Activated naive CD4-positive, alpha-beta T cell treated with Interleukin-2 at 50 U/mL for 16 hours (primary cell): ENCODE measurements at places on chromosomes 12 and 14.

DNA sequence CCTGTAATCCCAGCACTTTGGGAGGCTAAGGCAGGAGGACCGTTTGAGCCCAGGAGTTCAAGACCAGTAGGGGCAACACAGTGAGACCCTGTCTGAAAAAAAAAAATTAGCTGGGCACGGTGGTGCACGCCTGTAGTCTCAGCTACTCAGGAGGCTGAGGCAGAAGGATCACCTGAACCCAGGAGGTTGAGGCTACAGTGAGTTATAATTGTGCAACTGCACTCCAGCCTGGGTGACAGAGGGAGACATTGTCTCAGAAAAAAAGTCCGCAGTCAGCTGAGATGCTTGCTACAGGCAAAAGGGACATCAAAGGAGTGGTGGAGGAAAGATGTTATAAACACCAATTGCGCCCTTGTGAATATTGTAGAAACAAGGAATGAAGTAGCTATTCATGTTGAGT, 77.8 kb downstream of the NDUFA12 start:
- DNase-seq = no peak

DNA sequence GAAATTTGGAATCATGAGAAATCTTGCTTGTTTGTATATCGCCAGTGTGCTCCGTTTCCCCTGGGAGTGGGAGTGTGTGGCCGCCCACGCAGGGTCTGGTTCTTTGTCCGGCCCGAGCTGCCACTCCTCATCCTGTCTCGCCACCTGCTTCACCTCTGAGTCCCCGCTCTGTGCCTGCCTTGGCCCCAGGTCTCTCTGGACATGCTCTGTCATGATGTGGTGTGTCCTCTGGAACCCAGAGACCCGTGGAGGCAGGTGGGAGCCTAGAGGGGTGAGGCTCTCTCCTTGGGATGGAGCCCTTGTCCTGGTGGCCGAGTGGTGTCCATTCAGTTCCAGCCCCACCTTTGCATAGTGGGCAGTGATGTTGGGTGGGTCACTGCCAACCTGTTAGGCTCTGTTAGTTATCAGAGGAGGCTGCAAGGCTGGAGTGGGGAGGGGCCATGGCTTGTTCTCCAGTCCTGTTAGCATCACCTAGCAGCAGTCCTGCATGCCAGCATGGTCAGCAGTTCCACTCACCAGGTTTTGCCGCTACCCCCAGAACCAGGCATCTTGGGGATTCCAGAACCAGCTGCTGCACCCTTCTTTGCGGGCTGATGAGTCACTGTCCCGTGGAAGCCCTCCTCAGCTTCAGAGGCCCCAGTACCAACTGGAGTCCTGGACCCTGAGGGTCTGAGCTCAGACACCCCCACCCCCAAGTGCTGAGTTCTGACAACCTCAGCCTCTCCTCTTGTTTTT, 76.5 kb downstream of the EP400 start:
- DNase-seq = no peak

DNA sequence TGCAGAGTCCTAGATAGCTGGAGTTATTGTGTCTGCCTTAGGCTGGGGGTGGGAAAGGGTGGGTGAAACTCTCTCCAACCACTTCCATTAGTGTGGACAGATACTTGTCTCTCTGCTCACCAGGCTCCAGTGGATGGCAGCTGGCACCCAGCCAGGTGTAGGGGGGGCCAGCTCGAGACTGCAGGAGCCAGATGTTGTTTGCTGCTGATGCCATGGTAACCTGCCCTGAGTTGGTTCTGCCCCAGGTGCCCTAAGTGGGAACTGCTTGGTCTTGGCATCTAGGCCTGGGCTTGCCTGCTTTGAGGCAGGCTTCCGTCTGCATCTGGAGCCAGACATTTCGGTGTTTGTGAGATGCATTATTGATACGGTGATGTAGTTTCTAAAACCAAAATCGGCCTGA, 82.2 kb downstream of the ADCK1 start:
- DNase-seq = no peak

- no peak for DNase-seq
These were observed 28.2 kb downstream of the TSPAN19 start for GRCh38 chr12:85007836-85008235.

DNA sequence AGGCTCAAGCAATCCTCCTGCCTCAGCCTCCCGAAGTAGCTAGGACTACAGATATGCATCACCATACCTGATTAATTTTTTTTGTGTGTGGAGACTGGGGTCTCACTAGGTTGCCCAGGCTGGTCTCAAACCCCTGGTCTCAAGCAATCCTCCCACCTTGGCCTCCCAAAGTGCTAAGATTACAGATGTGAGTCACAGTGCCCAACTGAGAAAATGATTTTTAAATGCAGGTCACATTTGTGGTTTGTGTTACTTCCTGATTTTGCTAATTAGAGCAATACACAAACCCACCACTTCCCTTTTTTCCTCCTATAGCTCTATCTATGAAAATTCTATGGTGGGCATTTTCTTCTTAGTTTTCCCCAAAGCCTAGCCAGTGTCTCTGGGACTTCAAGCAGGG, 45.5 kb upstream of the TMEM263 start:
- DNase-seq = no peak

DNA sequence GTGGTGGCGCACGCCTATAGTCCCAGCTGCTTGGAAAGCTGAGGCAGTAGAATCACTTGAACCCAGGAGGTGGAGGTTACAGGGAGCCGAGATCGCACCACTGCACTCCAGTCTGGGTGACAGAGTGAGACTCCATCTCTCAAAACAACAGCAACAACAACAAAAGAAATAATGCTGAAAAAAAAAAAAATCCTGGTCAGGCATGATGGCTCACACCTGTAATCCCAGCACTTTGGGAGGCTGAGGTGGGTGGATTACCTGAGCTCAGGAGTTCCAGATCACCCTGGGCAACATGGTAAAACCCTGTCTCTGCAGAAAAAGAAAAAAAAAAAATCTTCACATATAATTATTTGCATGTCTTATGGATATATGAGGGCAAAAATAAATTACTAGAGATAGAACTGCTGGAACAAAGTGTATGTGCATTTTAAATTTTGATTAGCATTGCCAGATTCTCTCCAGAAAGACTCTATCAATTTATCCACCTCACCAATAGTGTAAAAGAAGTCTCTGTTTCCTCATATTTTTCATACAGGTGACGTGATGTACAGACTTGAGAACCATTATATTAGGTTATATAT, 75.4 kb downstream of the ATXN2 start:
- DNase-seq = no peak

DNA sequence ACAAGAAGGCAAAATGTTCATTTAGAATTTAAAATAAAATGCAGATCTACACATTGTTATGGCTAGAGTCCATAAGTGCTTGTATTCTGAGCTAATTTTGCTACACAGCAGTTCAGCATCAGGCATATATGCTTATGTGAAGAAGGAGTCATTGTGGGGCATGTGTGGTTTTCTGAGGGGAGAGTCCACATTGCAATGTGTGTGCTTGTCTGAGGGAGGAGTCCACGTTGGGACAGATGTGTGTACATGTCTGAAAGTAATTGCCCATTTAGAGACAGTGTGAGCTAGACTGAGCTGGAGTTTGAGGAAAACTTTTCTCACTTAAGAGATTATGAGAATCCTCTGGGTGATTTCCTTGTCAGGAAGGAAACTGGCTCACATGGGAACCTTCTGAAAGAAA, 767.9 kb downstream of the TMEM121 start:
- no peak for DNase-seq
